ENCODE measurements at places on chromosomes 7 and 10.

DNA sequence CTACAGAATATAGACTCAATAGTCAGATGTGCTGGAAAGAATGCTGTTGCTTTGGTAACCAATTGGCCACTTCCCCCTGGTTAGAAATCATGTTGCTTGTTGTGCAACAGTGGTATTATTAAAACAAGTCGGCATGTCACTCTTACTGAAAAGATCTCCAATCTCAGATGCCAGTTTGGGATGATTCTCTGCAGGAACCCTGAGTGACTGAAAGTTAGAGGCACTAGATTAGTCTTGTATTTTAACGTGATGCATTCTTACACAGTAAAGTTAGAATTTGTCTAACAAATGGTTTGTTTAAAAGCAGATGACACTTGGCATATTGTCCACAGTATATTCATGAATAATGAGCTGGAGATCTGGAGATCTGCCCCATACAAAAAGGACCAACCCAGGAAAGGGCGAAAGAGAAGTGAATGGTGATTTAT is 287.6 kb downstream of the TWIST1 start:
- DNase-seq, result no peak

- DNase-seq, result no peak
Observed at GRCh38 chr10:129631006-129631405, 164.0 kb downstream of the MGMT start.

- DNase-seq, result no peak
Observed at GRCh38 chr7:69708857-69709256, 110.6 kb downstream of the AUTS2 start.

GRCh38 chr10:8229153-8229552 is 174.7 kb downstream of the GATA3 start:
- no peak for DNase-seq

DNA sequence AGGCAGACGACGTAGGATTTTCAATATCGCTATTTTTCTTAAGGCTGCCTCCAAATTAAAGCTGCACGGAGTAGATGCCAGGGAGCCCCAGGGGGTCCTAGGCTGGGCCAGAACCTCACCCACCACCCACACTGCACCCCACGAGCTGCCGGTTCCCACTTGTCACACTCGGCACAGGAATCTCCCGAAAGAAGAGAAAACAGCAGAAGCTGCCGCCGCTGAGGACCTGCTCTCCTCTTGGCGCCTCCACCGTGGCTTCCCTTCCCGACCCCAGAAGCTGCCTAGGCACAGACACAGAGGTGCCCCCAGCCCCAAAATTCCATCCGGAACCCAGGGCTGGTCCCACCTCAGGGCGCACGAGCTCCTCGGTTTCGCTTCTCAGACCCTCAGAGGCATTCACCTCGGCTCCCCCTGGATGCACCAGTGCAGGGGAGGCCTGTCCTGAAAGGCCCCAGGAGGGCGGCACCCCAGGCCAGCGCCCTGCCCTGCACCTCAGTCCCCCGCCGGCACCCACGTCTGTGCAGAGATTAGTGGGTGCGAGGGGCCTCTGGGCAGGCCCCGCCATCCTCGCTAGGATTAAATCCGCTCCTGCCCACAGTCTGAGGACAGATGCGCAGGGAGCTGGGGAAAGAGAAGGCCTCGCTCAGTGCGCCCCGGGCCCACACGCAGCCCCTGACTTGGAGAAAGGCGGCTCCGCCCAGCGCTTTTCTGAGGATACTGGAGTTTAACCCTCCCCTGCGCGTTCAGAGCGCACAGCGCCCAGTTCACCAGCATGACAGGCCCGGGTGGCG is 99.2 kb downstream of the PTPRN2 start:
- peak; percentile 20 for DNase-seq

DNA sequence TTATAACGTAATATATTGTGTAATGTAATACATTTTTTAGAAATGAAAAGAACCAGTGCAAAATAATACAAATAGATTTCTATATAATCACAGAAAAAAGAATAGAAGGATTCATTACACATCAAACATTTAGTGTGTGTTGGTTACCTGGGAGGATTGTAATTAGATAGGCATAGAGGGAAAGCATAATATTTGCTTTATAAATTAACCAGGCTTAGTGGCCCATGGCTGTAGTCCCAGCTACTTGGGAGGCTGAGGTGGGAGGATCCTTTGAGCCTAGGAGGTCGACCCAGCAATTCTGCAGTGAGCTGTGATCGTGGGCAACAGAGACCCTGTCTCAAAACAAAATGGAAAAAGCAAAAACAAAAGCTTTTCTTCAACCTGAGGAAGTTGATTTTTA is 5.0 kb upstream of the CNOT4 start:
- DNase-seq, result no peak

DNA sequence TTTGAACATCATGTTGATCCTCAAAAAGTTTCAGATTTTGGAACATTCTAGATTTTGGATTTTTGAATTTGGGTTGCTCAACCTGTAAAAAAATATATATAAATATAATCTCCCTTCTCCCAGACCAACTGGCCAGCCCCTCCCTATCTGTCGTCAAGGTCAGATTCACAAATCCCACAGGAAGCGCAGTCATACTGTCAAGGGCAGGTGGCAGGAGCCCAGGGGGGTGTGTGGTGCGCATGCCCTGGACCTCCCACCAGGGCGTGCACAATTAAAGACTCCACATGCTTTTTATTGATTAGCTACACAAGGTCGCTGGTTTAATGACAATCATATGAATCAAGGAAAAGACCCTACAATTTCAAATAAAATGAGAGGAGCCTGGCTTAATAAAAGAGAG is 77.0 kb upstream of the EEPD1 start:
- no peak for DNase-seq

DNA sequence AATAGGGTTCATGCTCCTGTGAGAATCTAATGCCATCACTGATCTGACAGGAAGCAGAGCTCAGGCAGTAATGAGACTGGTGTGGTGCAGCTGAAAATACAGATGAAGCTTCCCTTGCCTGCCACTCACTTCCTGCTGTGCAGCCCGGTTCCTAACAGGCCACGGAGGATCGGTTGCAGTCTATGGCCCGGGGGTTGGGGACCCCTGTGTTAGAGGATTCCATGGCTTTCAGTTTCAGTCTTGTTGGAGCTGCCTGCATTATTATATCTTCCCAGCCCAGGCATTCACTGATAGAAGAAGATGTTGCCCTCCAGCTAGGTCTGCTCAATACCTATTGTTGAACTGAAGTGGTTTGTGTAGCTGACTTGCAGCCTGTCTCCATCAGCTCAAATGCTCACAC is 1298.8 kb downstream of the TYW1 start:
- no peak for DNase-seq

- DNase-seq, result no peak
Observed at GRCh38 chr7:98788966-98789365, 80.8 kb downstream of the TMEM130 start.

- DNase-seq, result no peak
Observed at GRCh38 chr10:125171402-125172306, 11.3 kb upstream of the CTBP2 start.

DNA sequence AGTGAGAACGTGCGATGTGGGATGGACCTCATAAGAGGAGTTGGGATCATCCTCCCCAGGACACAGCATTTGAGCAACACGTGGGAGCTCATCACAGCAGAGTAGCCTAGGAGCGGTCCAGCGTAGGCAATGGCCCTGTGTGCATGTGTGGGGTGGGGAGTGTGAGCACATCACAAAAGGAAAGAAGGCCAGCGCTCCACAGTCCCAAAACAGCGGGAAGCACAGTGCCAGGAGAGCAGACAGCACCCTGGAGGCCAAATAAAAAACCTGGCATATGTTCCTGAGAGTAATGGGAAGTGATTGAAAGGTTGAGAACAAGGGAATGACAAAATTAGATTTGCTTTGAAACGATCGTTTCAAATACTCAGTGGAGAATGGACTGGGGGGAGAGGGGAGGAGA is 226.0 kb downstream of the C7orf25 start:
- DNase-seq, result no peak

DNA sequence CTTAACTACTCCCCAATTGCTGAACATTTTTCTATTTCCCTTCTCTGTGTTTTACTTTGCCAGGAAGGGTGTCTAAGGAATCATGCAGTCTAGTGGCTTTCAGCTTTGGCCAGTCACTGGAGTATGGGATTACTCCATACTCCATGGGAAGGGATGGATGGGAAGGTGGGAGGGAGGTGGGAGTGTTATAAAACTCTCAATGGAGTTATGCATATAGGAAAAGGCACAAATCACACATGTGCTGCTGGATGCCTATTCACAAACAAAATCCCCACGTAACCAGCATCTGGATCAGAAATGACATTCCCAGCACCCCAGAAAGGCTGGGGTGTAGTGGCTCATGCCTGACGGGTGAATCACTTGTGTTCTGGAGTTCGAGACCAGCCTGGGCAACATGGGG is 125.3 kb downstream of the ATXN7L1 start:
- DNase-seq, result no peak

DNA sequence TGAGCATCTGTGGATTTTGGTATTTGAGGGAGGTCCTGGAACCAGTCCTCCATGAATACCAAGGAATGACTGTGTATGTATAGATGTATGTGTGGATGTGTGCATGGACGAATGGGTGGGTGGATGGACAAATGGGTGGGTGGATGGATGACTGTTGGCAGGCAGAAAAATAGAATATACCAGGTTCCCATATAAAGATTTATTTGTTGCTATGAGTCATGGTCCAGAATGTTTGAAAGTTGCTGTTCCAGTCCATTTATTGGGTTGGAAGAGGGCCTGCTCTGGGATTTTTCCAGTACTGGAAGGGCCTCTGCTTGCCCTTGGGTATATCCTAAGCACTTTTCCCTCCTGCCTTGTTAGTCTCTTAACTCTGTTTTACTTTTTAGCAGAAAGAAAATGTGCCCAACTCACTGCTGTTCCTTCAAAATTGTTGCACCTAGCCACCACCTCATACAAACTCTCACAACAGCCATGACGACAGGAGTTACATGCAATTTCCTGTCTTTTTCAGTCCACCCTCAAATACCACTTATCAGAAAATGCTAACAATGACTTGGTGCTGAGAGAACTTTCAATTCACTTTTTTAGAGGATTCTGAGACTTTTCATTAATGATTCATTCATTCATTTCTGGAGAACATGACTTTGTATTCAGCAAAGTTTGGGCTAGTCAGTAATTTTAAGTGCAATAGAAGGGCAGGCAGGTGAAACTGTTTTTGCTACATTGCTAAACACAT is 108.1 kb downstream of the EEPD1 start:
- no peak for DNase-seq

GRCh38 chr7:93359520-93360198 is 127.5 kb downstream of the VPS50 start:
- peak; percentile 17 for DNase-seq

- DNase-seq, result no peak
Observed at GRCh38 chr7:105297985-105298384, 90.7 kb downstream of the SRPK2 start.

DNA sequence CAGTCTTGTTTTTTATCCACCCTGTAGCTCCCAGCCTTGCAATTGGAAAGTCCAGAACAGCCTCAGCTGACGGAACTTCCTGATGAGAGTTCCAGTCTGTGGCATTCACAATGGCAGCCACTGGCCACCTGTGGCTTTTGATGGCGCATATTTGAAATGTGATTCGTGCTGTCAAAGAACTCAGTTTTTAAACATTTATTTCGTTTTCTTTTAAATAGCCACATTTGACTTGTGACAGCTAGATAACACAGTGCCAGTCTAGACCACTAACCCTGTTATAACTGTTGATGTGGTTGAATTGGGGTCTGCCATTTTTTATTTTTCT is 97.3 kb downstream of the INPP5A start:
- DNase-seq, result no peak

GRCh38 chr7:28649189-28649588 is 236.9 kb downstream of the CREB5 start:
- DNase-seq, result no peak

- no peak for DNase-seq
Observed at GRCh38 chr7:30907527-30908267, 4.0 kb upstream of the AQP1 start.

GRCh38 chr7:157619753-157620525 is 283.1 kb downstream of the DNAJB6 start:
- no peak for DNase-seq

DNA sequence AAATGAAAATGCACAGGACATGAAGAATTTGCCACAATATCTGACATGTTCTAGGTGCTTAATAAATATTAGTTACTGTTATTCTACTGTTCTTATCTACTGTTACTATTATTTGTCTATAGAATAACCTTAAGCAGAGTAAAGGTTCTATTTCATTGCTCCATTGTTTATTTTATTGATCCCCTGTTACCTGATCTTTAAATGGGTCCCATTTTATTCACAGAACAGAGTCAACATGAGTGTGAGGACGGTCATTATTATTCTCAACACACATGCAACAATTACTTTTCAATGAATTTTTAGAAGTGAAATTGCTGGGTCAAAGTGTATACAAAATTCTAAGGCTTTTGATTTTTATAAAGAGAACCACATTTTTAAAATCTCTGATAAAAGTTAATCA is 186.9 kb downstream of the AHR start:
- DNase-seq, result no peak

DNA sequence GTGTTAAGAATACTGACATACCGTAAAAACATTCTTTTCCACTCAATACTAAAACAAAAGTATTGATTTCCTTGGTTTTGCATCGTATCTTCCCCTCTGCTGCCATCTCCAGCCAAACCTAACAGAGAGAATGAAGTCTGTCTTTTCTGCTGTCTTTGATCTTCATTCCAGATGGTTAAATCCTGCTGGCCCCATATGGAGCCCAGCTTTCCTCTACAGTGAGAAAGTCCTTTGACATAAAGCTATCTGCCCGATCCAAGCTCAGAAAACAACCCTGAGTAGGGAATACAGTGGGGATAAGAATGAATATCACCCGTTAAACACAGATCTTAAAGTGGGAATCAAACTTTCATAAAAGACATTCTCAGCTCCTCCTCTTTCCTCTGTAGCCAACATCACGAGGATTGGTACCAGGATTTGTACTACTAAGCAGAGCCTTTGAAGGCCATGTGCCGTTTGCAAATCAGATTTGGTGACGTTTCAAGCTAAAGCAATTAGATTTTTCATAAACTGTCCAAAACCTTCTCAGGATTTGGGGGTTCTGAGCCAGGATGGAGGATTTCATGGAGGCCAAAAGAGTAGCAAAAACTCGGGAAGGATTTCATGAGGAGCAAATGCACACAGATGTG is 30.8 kb upstream of the GPAM start:
- no peak for DNase-seq

GRCh38 chr7:130996833-130997231 is 262.8 kb upstream of the KLF14 start:
- DNase-seq, result no peak

Data from NCI-H2227 treated with DMSO at 0.1 percent for 48 hours (cell line).